Activated B cell treated with CpG ODN at 0.5 μM for 24 hours (primary cell): ENCODE measurements at places on chromosomes 5 and 9. TPM values are rescaled to one million over a fixed set of nuclear protein-coding genes. Genes with fewer than 3 reads are reported as not detected.

GRCh38 chr5:9653811-9654210 lies 23.7 kb upstream of the TAS2R1 start:
- no peak for DNase-seq

- DNase-seq = no peak
Observed at GRCh38 chr5:117425163-117425562, 850.5 kb upstream of the SEMA6A start.

- DNase-seq = no peak
Observed at GRCh38 chr5:80468131-80468530, 19.8 kb upstream of the FAM151B start.

- no peak for DNase-seq
Observed at GRCh38 chr9:122336189-122336588, 34.6 kb upstream of the PTGS1 start.

Gene GPX3
- 0.18 and 0.76 TPM in 2 replicates for total RNA-seq

GRCh38 chr9:5470122-5470521 lies 19.8 kb downstream of the CD274 start:
- no peak for DNase-seq

Gene FOXE1
- total RNA-seq = not detected in 2 replicates
